ENCODE measurements at places on chromosomes 5 and 9.

DNA sequence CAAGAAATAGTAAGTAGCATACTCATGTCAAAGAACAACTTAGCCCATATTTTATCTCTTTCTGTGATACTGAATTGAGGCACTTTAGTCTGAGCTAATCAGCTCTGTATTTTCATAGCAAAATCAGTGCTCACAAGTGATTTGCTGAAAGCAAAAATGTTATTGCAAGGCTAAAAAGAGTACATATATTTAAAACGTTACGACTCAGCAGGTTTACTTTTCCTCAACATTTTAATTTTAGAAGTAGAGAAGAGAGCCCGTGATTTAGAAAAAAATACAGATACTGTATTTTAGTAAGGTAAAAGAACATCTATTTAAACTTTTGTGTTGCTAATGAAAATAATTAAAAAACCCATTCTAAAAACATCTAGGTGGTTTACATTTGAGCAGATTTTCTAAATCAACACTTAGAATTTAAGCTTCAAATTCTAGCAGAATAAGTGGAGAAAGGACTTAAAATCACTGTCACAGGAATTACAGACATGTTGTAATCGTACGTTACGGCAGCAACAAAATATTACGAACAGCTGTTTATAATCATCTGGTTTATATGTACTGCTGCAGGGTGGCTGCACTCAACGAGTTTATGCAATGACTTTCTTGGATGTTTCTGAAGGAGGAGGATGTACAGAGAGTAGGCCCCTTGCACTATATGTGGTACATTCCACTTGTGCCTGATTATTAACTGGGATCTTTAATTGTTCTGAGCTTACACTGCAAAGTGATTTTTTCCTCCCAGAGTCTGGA lies 20.1 kb downstream of the SREK1 start:
- H3K36me3 ChIP-seq = peaks cover 68% of the 10 kb centered on the region
- no peaks in the 10 kb centered on the region for H3K4me1 ChIP-seq
- no peaks in the 10 kb centered on the region for H3K27me3 ChIP-seq
- H3K4me3 ChIP-seq = no peak overlapping the region

DNA sequence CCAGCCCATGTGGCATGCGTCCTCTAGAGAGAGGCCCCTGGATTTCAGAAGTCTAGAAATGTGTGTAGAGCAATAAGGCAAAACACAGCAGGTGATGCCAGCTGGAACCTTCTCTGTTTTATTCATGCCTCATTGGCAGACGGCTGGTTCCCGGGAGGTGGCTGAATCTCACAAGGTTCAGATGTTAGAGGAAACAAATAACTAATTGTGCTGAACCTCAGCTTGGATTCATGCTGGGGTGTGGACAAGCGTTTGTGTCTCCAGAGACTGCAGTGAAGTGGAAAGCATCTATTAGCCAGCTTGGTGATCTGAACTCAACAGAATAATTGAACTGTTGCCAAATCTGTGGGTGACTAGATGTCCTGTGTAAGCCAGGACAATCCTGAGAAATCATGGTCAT lies 131.1 kb upstream of the NR4A3 start:
- no peak overlapping the region for H3K27ac ChIP-seq
- no peak overlapping the region for H3K4me3 ChIP-seq
- no peaks in the 10 kb centered on the region for H3K27me3 ChIP-seq
- H3K4me1 ChIP-seq = no peaks in the 10 kb centered on the region
- no peak for DNase-seq

DNA sequence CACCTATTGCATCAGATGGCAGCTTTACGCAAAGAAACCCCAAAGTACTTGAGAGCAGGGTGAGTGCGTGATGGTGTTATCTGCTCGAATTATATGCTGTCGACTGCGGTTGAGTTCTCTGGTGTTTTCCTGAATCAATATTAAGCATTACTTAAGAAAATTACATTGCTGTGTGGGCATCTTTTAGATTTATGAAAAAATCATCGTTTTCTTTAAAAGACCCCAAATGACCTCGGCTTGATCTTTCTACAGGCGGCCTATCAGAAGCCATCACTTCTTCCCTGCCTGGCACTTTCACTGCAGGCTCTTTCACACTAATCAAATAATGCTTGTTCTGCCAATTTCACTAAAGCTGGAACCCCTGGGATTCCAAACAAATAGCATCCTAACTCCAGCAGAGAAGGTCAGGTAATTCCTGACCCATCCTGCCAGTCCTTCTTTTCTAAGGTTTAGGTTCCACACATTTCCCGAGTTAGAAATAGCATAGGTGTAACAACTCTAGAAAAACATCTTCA lies 1.7 kb downstream of the UBE2QL1 start:
- no peak for DNase-seq
- no peaks in the 10 kb centered on the region for H3K4me1 ChIP-seq
- H3K27ac ChIP-seq = peak overlapping the region; percentile 61
- peak overlapping the region; percentile 61 for H3K4me3 ChIP-seq
- no peaks in the 10 kb centered on the region for H3K36me3 ChIP-seq

DNA sequence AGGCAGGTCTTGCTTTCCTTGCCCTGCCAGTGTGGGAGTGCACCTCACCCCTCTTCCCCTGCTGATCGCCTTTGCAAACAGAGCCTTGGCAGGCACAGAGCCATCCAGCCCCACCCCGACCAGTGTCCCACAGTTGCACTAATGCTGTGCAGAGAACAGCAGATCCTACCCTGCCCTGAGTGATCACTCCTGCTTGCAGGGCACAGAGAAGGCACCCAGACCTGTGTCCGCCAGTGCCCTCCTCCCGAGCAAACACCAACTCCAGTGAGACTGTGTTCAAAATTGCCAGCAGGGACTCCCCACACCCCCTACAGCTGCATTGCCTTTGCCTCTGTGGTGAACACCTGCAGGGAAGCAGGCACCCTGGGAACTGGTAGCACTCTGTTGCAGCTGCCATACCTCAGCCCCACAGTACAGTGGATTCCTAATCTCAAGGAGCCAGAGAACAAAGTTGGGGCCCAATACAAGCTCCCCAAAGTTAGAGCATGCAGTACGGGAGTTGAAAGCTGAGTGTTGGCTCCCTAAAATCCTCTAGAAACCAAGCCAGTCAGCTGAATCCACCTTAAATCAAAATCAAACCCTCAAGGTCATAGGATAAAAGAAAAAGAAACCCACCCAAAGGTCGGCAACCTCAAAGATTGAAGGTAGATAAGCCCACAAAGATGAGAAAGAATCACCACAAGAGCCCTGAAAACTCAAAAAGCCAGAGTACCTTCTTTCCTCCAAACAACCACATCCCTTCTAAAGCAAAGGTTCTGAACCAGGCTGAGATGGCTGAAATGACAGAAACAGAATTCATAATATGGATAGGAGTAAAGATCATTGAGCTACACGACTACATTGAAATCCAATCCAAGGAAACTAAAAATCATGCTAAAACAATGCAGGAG lies 92.9 kb upstream of the PIK3R1 start:
- no peak for DNase-seq
- H3K27me3 ChIP-seq = no peaks in the 10 kb centered on the region
- no peaks in the 10 kb centered on the region for H3K4me1 ChIP-seq
- no peak overlapping the region for H3K4me3 ChIP-seq
- no peak overlapping the region for H3K27ac ChIP-seq

DNA sequence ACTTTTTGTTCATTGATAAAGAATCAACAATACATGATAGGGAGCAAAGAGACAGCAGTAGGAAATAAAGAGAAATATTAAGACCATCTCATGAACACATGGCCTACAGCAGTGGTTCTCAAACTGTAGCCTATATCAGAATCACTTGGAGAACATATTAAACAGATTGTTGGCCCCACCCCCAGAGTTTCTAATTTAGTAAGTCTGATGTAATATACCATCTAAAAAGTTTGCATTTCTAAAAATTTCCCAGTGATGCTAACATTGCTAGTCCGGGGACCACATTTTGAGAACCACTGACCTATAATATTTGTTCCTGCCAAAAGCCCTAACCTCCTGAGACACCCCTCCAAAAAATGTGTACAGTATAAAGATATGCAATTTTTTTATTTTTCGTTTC lies 306.2 kb upstream of the NREP start:
- DNase-seq = no peak
- no peaks in the 10 kb centered on the region for H3K4me1 ChIP-seq
- H3K36me3 ChIP-seq = no peaks in the 10 kb centered on the region
- no peak overlapping the region for H3K4me3 ChIP-seq
- H3K27me3 ChIP-seq = no peaks in the 10 kb centered on the region

DNA sequence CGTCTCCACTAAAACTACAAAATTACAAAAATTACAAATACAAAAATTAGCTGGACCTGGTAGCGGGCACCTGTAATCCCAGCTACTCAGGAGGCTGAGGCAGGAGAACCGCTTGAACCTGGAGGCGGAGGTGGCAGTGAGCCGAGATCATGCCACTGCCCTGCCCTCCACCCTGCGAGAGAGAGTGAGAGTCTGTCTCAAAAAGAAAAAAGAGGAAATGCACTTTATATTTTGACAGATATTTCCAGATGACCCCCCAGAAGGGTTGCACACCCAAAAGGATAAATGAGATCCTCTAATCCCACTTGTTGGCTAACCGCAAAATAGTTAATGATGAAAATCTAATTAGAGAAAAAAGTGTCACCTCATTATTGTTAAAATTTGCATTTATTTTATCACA lies 2.2 kb downstream of the HSDL2 start:
- H3K4me3 ChIP-seq = no peak overlapping the region
- no peak for DNase-seq
- no peaks in the 10 kb centered on the region for H3K36me3 ChIP-seq
- no peaks in the 10 kb centered on the region for H3K4me1 ChIP-seq
- no peaks in the 10 kb centered on the region for H3K27me3 ChIP-seq

- H3K36me3 ChIP-seq = no peaks in the 10 kb centered on the region
- H3K4me1 ChIP-seq = no peaks in the 10 kb centered on the region
- no peaks in the 10 kb centered on the region for H3K27me3 ChIP-seq
- H3K4me3 ChIP-seq = no peak overlapping the region
- H3K27ac ChIP-seq = no peak overlapping the region
Measured at GRCh38 chr5:152094060-152094459, 169.4 kb upstream of the GLRA1 start.

DNA sequence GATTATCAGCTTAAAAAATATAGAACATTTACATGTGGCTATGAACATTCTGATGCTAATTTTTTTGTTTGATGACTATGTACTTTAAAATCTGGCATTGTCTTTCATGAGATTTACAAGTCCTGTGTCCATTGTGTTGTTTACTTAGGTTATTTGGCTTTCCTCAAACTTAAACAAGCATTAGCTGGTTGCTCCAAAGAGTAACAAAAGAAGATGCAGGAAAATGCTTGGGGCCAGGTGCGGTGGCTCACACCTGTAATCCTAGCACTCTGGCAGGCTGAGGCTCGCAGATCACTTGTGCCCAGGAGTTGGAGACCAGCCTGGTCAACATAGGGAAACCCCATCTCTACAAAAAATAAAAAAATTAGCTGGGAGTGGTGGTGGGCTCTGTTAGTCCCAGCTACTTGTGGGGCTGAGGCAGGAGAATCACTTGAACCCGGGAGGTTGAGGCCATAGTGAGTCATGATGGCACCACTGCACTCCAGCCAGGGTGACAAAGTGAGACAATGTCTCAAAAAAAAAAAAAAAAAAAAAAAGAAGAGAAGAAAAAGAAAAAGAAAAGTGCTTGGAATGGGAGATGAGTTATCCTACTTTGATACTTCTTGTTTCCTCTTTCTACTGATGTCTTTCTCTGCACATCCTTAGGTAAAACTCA lies 39.7 kb downstream of the PAM start:
- no peaks in the 10 kb centered on the region for H3K4me1 ChIP-seq
- H3K36me3 ChIP-seq = no peaks in the 10 kb centered on the region
- no peak overlapping the region for H3K4me3 ChIP-seq
- H3K27ac ChIP-seq = peak overlapping the region; percentile 72
- DNase-seq = no peak

GRCh38 chr5:50962934-50963872 lies 296.8 kb downstream of the PARP8 start:
- no peaks in the 10 kb centered on the region for H3K36me3 ChIP-seq
- H3K4me1 ChIP-seq = peaks cover 27% of the 10 kb centered on the region
- no peak for DNase-seq
- H3K27me3 ChIP-seq = peaks cover 38% of the 10 kb centered on the region
